ENCODE measurements at places on chromosomes 5 and 9. TPM values are rescaled to one million over a fixed set of nuclear protein-coding genes. Genes with fewer than 3 reads are reported as not detected.

The EFNA5 gene
- not detected for total RNA-seq

The ARSI gene
- total RNA-seq: 4.2 TPM

DNA sequence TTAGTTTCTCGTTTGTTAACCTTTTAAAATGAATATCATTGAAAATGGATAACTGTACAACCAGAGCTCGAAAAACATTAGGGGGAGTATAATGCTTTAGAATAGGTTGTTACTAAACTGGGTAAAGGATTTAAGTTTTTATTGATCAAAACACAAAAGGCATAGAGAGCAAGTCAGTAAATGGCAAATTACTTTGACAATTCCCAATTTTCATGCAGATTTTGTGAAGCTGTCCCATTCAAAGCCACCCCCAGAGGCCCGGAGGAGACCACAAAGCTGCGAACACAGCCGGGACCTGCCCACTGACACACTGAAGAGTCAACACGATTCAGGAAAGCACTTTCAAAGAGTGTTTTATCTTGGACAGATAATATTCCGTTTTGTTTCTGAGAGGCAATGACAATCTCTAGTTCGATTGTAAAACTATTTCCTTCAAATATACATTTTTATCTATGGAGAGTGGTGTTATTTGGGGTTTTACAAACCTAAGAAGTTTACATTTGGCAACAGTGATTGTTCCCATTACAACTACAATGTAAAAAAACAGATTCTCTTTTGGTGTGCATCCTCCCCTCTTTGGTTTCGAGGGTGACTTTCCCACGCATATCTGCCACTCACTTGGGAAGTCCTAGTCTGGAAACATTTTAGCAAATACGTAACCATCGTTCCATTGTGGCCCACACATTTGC, 182.6 kb upstream of the TBCA start:
- H3K4me3 ChIP-seq: no peak overlapping the region
- no peak for DNase-seq
- H3K4me1 ChIP-seq: no peaks in the 10 kb centered on the region
- no peak overlapping the region for H3K27ac ChIP-seq
- no peaks in the 10 kb centered on the region for H3K27me3 ChIP-seq
- no peaks in the 10 kb centered on the region for H3K36me3 ChIP-seq

DNA sequence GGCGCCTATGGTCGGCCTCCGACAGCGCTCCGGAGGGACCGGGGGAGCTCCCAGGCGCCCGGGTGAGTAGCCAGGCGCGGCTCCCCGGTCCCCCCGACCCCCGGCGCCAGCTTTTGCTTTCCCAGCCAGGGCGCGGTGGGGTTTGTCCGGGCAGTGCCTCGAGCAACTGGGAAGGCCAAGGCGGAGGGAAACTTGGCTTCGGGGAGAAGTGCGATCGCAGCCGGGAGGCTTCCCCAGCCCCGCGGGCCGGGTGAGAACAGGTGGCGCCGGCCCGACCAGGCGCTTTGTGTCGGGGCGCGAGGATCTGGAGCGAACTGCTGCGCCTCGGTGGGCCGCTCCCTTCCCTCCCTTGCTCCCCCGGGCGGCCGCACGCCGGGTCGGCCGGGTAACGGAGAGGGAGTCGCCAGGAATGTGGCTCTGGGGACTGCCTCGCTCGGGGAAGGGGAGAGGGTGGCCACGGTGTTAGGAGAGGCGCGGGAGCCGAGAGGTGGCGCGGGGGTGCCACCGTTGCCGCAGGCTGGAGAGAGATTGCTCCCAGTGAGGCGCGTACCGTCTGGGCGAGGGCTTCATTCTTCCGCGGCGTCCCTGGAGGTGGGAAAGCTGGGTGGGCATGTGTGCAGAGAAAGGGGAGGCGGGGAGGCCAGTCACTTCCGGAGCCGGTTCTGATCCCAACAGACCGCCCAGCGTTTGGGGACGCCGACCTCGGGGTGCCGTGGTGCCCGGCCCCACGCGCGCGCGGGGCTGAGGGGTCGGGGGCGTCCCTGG, 561 bp downstream of the DAPK1 start:
- no peaks in the 10 kb centered on the region for H3K4me1 ChIP-seq
- peak overlapping the region; percentile 60 for H3K4me3 ChIP-seq
- peaks cover 51% of the 10 kb centered on the region for H3K27me3 ChIP-seq
- H3K36me3 ChIP-seq: no peaks in the 10 kb centered on the region
